RCC 7860 (cell line): ENCODE measurements at places on chromosomes 7 and 10.
A peak's percentile ranks its signal among the peaks of the same experiment; 100 is the strongest.

- DNase-seq, result no peak
These were observed 41.9 kb downstream of the NPVF start for GRCh38 chr7:25186436-25186835.

DNA sequence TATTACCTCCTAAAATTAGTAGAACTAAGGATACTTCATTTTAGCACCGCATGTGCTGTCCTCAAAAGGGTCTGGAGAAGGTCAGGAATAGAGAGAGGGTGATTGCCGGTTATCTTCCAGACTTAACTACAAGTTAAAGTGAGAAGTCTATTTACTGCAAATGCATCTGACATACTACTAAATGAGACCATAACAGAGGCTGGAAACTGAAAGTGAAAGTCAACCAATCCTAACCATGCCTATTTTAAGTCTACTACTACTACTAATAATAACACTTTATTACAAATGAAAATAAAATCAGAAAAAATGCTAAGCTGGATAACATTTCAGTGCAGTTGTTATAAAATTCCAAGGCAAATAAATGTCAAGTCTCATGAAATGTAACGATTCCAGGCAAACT is 244.7 kb downstream of the KIF20B start:
- DNase-seq, result no peak

DNA sequence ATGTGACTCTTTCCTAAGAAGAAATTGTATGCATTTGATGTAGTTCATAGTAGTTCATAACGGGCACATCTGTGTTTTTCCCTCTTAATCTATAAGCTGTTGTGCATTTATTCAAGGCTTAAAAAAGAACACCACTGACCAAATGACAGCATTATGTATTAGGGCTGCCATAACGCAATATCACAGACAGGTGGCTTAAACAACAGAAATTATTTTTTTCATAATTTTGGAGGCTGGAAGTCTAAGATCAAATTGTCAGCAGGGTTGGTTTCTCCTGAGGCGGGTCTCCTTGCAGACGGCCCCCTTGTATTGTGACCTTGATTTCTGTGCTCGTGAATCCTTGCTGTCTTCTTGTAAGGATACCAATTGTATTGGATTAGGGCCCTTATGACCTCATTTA is 627 bp upstream of the SSMEM1 start:
- DNase-seq, result no peak

DNA sequence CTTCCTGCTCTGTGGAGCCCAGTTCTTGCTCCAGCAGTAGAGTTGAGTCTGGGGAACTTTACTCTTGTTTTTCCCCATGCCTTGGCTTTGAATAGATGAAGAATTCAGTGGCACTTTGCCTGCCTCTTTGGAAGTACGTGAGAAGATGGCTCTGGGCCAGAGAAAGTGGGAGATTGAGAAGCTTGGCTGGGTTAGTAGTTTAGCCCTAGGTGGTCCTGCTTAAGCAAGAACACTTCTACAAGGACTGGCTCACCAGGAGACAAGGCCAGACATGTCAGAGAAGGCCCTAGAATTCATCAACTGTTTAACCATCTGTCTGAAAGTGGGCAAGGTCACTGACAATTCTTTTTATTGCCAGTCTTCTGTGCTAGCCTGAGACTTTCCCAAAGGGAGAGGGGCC is 410.3 kb downstream of the TYW1 start:
- no peak for DNase-seq

- peak; percentile 57 for DNase-seq
These were observed 117.1 kb downstream of the ZMIZ1 start for GRCh38 chr10:79185796-79186374.

DNA sequence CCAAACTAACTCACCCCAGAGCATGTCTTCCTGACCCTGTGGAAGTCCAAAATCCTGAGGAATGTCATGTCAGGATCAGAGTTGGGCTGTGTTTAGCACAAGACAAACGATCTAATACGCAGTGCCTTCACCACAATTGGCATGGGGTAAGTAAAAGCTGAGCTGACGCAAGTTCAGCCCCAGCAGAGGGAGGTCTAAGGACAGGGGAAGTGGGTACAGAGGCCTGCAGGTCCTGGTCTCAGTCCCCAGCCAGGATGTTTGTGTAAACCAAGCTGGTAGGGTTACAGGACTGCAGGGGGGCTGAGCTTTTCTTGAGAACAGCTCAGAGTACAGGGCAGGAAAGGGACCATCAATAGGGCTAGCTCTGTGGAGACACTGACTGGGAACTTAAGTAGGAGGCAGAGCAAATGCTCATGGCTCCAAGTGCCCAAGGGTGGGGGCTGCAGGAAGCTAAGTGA is 5.3 kb upstream of the KCNIP2 start:
- no peak for DNase-seq

DNA sequence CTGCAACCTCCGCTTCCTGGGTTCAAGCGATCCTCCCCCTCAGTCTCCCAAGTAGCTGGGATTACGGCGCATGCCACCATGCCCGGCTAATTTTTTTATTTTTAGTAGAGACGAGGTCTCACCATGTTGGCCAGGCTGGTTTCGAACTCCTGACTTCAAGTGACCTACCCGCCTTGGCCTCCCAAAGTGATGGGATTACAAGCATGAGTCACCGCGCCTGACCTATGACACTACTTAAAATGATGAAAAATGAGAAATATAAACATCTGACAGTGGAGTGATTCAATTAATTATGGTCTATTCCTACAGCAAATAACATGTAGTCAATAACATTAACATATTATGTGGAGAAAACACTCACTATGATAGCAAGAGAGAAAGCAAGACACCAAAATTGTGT is 2.2 kb downstream of the BRAT1 start:
- no peak for DNase-seq

GRCh38 chr7:8229927-8230326 is 32.0 kb downstream of the ICA1 start:
- no peak for DNase-seq

DNA sequence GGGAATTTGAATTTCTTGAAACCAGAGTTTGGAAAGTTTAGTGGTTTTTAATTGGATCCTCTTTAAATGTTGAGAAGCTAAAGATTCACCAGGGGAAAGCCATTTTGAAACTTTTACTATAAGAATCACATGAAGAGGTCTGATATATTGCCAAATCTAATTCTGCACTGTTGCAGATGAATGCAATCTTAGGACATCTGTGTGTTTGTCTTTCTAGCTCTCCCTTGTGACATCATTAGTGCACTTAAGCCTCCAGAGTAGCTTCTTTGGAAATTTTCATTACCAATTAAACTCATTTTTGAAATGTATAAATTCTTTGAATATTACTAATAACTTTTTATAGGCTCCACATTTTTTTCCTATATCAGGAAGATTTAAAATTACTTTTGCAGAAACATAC is 160.2 kb downstream of the BICC1 start:
- no peak for DNase-seq

DNA sequence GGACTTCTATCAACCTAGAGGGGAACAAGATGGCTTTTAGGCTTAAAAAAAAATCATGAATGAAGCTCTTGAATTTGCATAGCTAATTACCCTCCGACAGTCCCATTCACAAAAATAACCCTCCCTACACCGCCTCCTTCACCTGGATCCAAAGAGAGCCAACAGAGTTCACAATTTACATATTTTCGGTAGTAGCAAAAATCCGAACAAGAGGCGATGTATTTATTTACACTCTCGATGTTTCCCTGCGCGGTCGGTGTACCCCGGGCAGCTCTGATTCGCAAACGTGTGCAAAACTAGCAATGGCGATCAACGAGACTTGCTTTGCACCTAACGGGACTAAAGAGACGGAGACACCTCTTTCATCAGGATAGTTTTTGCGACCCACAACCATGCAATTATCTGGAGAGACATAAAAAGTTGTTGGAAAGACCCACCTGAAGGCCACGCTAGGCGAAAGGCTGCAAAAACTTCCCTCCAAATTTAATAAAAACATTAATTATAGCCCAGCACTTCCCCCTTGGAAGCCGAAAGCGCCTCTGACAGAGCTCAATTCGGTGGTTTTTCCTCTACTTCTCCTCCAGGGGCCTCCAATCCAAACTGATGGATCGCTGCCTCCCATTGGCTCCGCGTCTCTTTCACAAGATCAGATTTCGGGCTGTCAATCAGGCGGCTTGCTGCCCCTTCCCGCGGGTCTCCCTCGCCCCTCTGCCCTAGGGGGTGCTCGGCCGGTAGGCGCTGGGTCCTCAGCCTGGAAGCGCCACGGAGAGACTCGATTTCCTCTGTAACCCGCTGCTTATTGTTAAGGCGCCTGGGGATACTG is at the start of gene ETV1:
Gene ETV1 (minus strand): TSS at position 541 of the 823 bp plus-strand sequence. CDS start 614 bp downstream, outside the sequence.
- peak; percentile 36 for DNase-seq

DNA sequence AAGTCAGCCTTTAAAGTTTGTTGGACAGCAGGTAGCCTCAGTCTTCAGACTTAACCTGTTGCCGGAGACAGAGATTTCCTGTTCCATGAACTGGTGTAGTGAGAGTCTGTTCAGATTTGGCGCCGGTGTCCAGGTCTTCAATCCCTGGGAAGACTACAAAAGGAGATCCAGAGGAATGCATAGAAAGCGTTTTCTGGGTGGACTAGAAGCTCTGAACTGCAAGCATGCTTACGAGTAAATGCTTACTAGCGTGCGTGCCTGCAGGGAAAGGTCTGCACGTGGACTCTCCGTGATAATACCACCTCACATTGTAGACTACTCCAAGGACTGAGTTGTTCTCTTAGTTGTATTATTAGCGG is 878 bp downstream of the GLRX3 start:
- peak; percentile 37 for DNase-seq

DNA sequence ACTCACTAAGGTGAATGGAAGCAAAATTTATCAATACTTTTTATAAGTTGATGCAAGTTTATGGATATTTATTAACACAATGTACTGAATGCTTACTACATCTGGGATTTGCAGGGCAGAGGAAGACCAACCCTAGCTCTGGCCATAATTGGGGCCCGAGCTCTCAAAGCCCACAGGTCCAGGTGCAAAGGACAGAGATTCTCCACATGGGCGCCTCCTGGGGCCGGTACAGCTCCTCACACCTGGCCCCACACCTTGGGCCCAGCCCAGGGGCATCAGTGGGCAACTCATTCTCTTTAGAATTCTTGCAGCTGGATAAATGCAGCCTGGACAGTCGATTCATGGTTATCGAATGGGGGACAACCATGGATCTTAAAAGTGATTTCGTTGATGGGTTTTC is 47.1 kb downstream of the CALML3 start:
- DNase-seq, result no peak

DNA sequence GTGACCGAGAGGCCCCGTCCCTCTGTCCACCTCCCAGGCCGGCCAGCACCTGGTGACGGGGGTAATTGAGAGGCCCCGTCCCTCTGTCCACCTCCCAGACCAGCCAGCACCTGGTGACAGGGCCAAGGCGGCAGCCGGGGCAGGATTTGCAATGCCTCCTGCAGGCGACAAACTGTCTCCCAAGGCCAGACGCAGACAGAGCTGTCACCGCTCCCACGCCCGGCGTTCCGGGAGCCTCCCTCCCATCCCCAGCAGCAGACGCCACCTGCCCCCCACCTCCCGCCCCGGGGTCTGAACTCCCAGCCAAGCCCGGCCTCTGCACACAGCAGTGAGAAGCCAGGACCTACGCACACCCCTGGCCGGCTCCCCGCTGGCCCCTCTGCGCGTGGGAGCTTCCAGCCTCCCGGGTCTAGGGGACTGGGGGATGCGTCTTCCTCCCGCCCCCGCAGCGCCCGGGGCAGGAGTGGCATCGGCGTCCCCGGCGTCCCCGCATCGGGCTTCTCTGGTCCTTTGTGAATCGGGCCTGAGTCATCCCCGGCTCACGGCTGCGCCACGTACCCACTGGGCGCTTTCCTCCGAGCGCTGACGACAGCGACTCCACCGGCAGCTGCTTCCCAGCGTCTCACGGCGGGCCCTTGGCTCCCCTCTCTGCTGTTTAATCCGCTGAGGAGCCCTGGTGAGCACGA is 95.1 kb upstream of the DIP2C start:
- DNase-seq, result peak; percentile 64

DNA sequence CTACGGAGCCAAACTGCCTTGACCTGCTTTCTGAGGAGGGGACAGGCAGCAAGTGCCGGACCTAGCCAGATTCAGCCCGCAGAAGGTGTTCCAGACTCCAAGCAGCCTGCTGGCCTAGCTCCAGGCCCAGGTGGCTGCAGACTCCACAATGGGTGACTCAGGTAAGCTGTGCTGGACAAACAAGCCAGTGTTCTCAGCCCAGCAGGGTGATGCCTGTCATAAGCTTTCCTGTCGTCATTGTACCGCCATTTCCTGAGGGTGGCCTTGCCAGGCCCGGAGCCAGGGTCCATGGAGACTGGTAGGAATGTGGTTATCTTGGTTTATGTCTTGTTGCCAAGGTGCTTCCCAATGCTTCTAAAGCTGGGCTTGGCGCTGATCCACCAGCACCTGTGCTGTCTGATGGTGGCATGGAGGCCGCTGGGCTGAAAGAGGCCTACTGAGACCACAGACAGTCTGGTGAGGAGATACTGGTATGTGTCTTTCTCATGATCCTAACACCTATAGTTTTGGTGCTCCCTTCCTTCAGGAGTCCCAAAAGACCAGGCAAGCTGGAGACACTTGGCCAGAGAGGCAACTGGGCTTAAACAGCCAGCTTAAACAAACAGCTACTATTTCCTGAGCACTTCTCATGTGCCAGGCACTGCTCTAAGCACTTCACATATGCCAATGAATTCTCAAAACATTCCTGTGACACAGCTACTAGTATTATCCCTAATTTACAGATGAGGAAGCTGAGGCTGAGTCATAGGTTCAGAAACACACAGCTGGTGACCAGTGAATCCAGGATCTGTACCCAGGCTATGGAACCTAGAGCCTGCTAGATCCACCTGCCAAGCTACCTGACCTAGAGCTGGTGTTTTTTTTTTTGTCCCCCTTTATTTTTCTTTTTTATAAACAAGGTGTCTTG is 42.0 kb downstream of the ZC3HC1 start:
- peak; percentile 84 for DNase-seq

DNA sequence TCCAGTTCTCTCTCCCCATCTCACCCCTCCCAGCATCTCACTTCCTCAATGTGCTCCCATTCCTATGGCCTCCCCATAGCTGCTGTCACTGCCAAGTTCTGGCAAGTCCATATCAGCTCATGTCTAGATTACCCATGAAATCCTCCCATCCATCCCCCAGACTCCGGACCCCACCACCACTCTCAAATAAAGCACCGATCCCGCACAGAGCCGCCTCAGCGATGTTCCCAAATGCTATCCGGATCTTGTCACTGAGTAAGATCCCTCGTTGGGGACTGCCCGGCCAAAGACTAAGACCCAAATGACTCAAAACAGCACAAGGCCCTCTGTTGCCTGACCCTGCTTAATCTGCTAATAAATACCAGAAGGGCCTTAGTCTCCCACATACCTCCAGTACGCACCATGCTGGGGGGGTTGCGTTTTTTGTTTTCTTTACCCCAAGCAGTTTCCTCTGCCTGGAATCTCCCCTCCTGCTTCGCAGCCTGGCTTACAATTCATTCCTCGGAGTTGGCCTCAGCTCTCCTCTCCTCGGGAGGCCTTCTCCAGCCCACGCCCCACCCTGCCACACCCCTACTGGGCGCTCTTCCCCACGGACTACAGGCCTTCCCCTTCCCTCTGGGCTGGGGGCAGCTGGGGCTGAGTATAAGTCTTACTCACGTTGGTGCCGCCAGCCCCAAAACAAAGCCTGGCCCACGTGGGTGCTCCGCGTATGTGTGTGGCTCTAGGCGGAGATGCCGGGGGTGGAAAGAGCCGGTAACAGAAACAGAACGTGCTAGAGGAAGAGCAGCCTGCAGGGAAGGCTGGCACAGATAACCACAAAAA is 1.8 kb upstream of the DUSP5 start:
- DNase-seq, result peak; percentile 80

GRCh38 chr7:43612599-43613589 is 30.0 kb downstream of the STK17A start:
- no peak for DNase-seq
